AG08395 (cell line): ENCODE measurements at places on chromosomes 16 and 17.

GRCh38 chr17:51740531-51740930 is 418.0 kb downstream of the CA10 start:
- DNase-seq: no peak

- DNase-seq: peak; percentile 95
Measured at GRCh38 chr17:65231662-65232335, 94.6 kb downstream of the RGS9 start.

GRCh38 chr17:29930409-29931010 is 482 bp upstream of the SSH2 start:
- no peak for DNase-seq

- no peak for DNase-seq
Measured at GRCh38 chr17:44776628-44777393, 18.0 kb downstream of the ADAM11 start.

DNA sequence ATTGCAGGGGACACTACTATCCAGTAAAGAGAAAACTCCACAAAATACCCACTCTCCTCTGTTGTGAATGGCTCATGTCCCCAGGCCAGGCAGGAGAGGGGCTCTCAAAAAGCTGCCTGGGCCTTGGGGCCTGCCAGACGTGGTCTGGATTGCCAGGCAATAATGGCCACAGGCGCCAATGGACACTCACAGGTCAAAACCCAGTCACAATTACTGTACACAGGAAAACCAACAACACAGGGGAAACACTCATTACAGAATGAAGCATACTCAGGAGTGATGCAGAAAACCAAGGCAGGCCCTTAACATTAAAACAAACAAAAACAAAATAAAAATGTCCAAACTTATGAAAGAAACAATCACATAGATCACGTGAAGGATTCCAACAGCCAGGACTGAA is 35.1 kb upstream of the SREBF1 start:
- DNase-seq: no peak

DNA sequence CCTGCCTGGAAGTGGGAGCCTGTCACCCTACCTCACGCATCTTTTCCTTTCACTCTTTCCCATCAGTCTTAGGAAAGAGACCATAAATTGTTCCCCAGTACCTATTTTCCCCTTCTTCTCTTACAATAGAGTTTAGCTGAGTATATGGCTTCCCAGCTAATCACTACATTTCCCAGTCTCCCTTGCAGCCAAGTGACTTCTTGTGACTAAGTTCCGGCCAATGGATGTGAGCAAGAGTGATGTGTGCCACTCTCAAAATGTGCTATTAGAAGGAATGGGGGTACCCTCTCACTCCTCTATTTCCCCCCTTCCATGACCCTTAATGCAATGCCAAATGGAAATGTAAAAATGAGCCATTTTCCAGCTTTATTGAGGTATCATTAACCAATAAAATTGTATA is 8.2 kb upstream of the PYY start:
- DNase-seq: no peak

DNA sequence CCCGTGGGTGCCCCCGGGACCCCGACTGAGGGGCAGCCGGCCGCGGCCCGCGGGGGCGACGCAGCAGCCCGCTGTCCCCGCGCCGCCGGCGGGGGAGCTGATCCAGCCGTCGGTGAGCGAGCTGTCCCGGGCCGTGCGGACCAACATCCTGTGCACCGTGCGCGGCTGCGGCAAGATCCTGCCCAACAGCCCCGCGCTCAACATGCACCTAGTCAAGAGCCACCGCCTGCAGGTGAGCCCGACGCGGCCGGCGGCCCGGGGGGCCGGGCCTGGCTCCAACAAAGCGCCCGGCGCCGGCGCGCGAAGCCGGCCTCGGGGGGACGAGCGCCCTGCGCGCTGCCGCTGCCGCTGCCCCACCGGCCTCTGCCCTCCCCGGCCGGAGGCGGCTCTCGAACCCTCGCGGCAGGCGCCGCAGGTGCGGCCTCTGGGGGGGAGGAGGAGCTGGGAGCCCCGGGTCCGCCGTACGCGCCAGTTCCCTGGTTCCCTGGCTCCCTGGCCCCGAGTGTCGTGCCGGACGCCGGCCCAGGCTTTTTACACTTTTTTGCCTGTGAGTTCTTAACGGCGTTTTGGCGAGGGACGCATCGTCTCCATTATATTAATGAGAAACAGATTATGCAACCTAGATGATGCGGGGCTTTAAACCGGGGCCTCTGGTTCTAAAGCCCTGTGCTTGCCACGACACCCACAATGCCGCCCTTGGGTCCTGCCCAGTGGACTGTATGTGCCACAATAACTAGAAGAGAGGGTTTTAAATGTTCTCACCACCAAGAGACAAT is 521 bp downstream of the ATMIN start:
- peak; percentile 29 for DNase-seq

DNA sequence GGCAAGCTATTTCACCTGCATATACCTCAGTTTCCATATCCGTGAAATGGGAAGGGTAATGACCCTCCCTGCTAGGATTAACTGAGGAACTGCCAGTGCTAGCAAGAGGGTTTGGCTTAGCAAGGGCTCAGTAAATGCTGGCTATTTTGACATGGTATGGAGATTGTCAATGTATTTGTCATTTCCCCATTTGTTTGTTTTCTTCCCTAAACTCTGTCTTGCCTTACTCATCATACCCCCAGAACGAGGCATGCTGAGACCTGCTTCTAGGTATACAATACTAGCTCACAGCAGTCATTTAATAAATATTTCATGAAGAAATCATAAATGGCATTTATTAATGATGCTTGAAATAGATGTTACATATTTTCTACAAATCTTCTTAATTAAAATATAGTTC is 124.0 kb downstream of the DYNLRB2 start:
- no peak for DNase-seq

DNA sequence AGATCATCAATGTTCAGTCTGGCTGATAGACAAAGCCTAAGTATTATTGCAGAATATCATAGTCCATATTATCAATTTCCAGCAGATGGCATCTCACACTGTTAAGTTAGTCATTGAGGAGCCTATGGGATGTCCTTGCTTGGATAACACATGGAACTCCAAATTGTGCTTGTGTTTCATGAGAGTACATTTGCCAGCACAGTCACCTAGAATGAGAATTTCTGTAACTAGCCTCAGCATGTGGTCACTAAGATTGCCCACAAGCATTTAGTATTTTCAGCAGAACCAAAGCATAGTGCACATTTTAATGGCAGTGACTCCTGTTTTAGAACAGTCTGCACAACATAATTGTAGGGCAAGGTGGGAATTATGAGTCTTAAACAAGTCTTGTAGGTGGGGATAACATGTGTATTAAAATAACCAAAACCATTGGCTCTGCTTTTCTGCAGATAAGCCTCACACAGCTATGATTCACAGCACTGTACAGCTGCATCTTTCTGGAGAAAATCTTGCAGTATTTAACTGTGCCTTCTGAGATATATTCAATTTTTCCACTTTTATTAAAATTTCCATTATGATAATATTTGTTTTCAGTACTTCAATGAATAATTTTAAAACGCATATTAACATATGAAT is 882.8 kb upstream of the SOX9 start:
- DNase-seq: peak; percentile 63

GRCh38 chr16:28835864-28836760 is 10.0 kb downstream of the TUFM start:
- no peak for DNase-seq

- no peak for DNase-seq
Measured at GRCh38 chr16:87250431-87250960, 66.7 kb downstream of the C16orf95 start.

GRCh38 chr16:27458258-27458657 is 56.3 kb downstream of the IL21R start:
- no peak for DNase-seq

DNA sequence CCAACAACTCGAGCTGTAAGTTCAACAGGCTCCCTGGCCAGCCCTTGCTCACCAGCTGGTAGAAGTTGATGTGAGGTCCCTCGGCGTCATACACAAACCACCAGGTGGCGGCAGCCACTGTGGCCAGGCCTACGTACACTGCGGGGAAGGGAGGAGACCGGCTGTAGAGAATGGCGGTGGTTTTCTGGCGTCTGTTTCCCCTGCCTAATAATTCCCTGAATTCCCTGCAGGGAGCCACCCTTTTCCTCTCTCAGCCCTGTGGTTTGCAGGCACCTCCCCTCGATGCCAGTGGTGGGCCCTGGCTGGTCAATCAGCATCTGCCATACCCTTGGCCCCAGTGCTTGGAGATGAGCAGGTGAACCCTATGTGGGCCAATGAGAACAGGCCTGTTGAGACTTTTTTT is 18.9 kb upstream of the P2RX1 start:
- no peak for DNase-seq

DNA sequence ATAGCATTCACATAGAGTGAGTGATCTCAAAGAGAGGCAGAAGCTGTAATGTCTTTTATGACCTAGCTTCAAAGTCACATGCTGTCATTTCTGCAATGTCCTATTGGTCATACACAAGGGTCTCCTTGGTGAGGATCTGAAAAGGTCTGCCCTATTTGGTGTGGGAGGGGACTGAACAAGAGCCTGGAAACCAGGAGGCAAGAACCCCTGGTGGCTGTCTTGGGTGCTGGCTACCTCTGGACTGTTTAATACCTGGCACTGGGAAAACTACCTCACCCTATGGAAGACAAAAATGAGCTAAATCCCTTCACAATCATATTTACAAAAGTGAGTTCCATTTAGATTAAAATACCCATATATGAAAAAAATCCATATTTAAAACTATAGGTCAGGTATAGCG is 9.0 kb downstream of the KCTD13 start:
- no peak for DNase-seq

DNA sequence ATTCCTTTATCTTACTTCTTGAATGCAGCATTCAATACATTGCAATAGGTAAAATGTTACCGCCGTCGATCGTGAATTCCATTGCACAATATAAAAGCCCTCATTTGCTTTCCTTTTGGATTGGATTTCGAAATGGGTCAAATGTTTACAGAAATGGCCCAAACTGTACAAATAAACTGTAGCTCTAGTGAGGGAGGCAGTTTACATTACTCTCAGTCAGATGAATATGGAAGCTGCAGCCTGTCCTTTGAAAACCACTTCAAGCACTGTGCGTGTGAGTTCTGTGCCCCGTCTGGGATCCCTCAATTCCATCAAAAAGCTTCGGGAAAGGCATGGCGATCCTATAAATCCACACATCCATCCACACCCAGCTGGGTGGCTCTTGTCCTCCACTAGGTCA is 258.6 kb upstream of the FOXF1 start:
- no peak for DNase-seq

GRCh38 chr17:50922721-50923405 is 56.7 kb upstream of the TOB1 start:
- DNase-seq: no peak

DNA sequence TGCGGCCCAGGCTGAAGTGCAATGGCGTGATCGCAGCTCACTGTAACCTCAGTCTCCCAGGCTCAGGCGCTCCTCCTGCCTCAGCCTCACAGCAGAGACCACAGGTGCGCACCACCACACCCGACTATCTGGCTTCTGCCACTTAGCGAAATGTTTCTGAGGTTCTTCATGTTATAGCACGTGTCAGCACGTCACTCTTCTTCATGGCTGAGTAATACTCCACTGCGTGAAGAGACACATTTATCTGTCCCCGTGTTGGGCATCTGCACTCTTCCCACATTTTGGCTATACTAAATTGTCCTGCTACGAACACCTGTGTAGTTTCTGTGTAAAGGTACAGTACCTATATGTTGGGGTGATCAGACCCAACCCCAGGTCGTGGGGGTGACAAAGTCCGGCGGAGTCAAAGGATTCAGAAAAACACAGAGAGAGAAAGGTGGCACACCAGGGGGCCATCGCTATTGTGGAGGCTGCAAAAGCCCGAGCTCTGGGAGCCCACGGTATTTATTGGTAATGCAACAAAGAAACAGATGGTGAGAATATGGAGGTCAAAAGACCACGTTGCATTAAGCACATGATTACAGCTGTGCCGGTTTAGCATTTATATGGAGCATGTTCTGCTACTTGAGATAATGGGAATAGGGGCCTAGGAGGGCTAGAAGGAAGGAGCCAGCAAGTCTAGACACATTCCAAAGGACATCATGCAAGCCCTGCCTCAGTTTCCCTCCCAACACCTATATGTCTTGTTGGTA is 851 bp upstream of the DPEP1 start:
- DNase-seq: no peak

DNA sequence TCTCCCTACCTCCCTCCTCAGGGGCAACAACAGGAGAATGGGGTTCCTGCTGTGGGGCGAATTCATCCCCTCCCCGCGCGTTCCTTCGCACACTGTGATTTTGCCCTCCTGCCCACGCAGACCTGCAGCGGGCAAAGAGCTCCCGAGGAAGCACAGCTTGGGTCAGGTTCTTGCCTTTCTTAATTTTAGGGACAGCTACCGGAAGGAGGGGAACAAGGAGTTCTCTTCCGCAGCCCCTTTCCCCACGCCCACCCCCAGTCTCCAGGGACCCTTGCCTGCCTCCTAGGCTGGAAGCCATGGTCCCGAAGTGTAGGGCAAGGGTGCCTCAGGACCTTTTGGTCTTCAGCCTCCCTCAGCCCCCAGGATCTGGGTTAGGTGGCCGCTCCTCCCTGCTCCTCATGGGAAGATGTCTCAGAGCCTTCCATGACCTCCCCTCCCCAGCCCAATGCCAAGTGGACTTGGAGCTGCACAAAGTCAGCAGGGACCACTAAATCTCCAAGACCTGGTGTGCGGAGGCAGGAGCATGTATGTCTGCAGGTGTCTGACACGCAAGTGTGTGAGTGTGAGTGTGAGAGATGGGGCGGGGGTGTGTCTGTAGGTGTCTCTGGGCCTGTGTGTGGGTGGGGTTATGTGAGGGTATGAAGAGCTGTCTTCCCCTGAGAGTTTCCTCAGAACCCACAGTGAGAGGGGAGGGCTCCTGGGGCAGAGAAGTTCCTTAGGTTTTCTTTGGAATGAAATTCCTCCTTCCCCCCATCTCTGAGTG is 5.9 kb upstream of the LASP1NB start:
- no peak for DNase-seq

- DNase-seq: no peak
Measured at GRCh38 chr16:58044266-58045019, 18.9 kb downstream of the MMP15 start.

DNA sequence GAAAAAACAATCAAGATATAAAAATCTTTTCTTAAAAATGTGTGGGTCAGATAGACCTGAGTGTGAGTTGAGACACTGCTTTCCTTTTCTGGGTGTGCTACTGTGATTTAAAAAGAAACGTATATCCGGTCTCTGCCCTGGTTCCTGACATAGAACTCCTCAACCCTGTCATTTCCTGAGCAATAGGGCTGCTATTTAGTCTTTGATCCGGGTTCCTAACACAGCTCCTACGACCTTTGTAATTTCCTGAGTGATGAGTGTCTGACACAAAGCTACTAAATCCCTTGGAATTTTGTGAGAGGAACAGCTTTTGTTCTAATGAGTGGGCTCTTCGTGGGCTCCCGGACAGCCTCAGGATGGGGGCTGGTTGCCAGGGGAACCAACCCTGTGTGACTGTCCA is 93.9 kb upstream of the FA2H start:
- peak; percentile 31 for DNase-seq

- DNase-seq: no peak
Measured at GRCh38 chr17:78316115-78316866, 43.6 kb downstream of the SOCS3 start.
